ENCODE measurements at places on chromosomes 7 and 10.

DNA sequence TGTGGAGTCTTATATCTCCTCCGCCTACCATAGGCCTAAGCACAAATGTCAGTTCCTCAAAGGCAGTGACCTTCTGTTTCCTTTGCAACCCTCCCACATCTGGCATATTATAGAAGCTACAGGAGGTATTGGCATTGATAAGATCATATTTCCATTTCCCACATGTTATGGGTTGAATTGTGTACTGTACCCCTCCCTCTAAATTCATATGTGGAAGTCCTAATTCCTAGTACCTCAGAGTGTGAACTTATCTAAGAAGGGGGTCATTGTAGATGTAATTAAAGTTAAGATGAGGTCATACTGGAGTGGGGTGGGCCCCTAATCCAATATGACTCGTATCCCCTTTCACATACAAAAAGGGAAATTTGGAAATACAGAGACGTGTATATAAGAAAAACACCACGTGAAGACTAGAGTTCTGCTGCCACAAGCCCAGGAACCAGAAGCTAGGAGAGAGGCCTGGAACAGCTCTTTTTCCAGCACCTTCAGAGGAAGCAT is 6.1 kb upstream of the LAMB4 start:
- DNase-seq: no peak

DNA sequence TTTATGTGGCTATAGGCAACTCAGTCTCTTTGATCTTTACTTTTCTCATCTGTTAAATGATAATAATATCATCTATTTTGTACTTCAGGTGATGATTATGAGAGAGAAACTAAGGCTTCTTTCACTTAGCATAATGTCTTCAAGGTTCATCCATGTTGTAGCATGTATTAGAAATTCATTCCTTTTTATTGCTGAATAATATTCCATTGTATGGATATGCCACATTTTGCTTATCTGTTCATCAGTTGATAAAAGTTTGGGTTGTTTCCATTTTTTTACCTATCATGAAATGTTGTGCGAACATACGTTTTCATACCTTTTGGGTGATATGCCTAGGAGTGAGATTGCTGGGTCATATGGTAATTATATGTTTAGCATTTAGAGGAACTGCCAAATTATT is 7.2 kb upstream of the CDK13 start:
- DNase-seq: no peak

DNA sequence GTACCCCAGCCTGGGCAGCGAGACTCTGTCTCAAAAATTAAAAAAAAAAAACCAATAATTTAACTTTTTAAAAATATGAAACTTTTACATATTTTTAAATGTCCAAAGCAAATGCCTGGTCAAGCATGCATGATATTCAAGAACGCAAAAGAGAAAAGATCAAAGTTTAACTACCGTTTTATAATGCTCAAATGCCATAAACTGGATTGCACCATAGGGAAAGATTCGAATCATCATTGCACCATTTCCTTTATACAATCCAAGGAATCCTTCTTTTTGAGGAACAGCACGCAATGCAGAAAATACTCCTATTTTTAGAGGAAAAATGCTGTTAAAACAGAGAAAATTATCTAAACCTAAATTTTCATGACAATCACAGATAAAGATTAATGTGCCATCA is 20.9 kb downstream of the SLC25A16 start:
- no peak for DNase-seq

GRCh38 chr7:25256333-25256819 is 28.1 kb upstream of the NPVF start:
- DNase-seq: no peak

GRCh38 chr10:92789786-92790185 is 58.5 kb upstream of the EXOC6 start:
- DNase-seq: no peak

DNA sequence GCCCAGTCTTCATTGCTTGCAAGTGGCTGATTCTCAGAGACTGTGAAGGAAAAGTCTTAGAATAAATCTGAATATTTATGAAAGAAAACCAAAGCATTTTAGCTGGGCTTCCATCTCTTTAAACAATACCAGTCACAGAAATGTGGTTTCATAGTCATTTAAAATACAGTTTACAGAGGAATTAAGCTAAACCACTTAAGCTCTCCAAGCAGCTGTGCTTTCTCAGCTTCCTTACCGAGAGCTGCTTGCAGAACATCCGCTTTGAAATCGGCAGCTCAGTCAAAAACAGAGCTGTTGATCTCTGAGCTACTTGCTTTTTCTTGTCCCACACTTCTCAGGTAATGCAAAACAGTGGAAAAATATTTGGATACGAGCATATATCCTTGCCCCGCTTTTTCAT is 134.5 kb downstream of the DYNC1I1 start:
- DNase-seq: no peak

DNA sequence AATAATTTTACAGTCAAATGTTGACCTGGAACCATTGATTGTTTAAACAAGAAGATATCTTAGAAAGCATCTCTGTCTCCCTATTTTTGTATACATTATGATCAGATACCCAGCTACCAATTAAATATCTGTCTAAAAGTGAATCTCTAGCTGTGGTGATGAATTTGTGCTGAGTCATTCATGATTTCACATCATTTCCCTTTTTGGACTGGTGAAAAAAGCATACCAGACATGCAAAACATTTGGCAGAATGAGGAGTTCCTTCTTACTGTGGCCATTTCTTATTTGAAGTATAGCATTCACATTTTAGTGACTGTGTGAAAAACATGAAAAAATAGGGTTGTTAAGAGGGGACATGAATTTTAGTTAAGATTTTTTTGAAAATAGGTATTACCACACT is 98.0 kb upstream of the GATA3 start:
- no peak for DNase-seq

DNA sequence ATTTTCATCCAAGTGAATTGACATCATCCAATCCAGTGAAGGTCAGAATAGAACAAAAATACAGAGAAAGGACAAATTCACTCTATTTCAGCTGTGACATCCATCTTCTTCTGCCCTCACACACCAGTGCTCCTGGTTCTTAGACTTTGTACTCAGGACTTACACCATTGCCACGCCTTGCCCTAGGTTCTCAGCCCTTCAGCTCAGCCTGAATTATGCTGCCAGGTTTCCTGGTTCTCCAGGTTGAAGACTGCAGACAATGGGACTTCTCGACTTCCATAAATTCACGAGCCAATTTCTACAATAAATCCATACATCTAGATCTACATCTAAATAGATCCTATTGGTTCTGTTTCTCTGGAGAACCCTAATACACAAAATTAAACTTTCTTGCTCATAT is 181.2 kb upstream of the KCND2 start:
- no peak for DNase-seq

GRCh38 chr7:45580053-45580872 is 6.1 kb downstream of the ADCY1 start:
- peak; percentile 81 for DNase-seq

- no peak for DNase-seq
Measured at GRCh38 chr7:47782022-47782421, 166.2 kb downstream of the PKD1L1 start.

DNA sequence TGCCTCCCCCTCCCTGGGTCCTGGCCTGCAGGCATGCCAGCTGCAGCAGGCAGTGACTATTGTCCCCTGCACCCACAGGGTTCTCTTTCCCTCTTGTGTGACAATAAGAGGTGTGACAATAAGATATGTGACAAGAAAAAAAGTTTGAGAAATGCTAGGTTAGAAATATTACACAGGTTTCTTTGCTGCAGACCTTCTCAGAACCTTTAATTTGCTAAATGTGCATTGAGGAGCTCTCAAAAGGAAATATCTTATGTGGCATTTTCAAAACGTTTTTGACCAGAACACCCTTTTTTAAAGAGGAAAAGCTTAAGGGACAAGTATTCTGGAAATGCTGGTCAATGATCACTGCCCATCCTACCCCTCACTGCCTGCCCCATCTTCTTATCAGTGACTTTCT is 117.5 kb downstream of the COL13A1 start:
- no peak for DNase-seq

DNA sequence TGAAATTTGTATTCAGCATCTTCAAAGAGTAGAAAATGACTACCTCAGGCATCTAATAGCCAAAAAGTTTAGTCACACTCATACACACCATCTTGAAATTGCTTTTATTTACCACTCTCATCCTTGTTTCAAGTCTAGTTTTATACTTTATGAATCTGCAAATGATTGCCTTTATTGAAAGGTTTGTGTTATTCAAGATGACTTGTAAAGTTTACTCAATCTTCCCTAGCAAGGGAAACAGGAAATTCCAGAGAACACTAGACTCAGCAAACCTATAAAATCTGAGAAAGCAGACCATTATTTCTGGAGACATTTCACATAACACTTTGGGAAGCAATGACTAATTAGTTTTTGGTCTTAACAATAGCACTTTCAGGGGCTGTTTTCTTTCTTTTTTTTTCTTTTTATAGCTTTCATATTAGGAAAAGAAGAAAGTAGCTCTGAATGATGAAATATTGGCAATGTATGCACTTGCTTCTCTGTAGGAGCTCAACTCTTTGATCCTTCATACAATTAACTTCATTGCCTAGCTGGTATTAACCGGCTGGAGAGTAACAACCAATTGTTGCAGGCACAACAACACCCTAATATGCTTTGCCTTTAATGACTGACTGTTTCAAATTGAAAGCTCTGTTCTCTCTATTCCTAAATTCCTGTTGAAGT is 68.9 kb upstream of the HDAC9 start:
- no peak for DNase-seq

DNA sequence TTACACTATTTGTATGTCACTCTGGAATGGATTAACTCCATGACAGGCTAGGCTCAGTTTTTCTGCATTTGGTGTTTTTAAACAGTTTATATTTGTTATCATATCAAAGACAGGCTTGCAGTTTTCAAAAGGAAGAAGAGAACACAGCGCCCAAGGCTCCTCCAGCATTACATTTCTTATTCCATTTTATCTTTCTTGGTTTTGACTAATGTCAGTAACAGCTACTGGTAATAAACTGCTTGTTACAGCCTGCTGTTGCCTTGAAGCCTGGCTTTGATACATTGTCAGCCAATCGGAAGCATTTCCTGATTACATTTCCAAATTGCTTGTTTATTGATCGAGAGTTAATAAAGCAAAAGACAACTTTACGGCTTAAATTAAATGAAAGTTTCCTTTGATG is 166.0 kb upstream of the MDFIC start:
- DNase-seq: no peak

DNA sequence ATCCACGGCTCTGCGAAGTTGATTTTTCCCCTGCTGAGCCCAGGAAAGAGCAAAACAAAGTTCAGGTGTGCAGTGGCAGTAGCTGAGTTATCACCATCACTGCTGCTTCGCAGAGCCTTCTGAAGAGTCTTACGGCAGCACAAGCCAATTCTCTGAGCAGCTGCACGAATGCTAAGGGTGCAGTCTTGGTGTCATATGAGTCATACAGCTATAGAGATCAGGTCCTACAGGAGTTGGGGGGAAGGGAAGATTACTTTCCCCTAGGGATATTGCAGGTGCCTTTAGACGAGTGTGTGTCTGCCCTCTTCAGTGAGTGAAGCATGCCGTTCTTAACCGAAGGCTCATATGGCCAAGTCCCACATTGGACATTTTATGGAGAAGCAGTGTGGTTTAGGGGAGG is 227.8 kb downstream of the CELF2 start:
- no peak for DNase-seq

DNA sequence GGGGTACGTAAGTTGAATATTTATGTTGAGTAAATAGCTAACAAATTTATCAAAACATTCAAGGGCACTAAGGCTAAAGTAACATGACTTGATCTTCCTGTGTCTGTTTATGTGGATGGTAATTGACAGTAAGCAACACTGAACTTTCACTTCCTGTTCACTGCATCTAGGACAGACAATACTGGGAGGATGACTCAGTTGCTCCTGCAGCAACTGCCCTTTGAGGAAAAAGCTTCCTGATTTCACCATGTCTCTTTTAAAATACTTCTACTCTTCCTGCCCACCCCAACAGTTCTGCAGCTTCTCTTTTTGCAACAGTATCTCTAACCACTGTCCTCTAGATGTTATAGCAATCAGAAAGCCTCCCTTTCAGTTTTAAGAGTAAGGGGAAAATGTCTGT is 76.6 kb upstream of the HGF start:
- DNase-seq: no peak

DNA sequence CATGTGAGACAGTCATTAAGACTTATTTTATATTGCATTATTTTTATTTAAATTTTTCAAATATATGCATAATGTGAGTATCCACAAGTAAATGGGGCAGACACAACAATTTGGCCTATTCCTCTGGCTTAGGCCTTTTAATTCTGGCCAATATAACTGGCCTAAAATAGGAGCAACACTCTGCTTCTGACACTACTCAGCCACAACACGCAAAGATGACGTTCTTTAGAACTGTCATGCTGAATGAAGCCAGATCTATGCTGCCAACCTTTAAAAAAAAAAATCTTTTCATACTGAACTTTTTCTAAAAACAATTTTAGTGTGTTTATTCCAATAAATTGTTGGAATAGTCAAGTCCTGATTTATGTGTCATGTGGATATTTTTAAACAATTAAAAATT is 355.0 kb upstream of the BMPER start:
- no peak for DNase-seq

- DNase-seq: peak; percentile 73
Measured at GRCh38 chr10:93445097-93445960, 36.8 kb downstream of the MYOF start.

GRCh38 chr7:141201145-141201885 is 127.5 kb downstream of the TMEM178B start:
- no peak for DNase-seq

- DNase-seq: peak; percentile 63
Measured at GRCh38 chr7:87312215-87312865, 33.1 kb upstream of the CROT start.

GRCh38 chr10:33211106-33211878 is 123.2 kb downstream of the NRP1 start:
- DNase-seq: no peak

DNA sequence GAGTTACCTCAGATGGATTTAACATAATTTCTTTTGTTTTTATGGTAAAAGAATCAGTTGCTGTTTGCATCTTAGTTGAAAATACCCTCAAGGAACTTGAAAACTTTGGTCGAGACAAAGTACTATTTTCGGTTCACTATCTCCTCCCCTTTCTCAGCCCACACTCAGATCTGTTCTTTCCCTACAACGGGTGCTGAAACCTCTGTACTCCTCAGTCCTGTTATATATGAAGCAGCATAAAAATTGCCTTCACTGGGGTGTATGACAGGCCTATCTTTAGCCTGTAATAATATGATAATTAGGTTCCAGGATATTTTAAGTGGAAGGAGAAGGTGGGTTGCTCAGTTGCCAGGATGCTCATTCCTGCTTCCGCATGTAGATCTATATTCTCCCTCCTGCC is 105.2 kb upstream of the NOBOX start:
- DNase-seq: no peak

DNA sequence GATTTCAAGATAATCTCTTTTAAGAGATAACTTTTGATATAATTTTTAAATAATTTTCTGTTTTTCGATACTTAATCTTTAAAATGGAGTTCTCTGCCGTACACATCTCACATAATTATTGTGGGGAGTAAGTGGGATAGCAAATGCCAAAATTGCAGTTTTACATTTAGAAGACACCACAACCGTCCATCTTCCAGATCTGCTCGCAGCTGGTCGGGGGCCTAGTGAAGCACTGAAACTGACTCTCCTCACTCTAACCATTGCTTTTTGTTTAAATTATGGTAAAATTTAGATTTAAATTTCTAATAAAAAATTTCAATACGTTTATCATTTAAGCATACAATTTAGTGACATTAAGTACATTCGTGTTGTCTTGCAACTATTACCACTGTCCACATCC is 94.2 kb downstream of the PRR15 start:
- no peak for DNase-seq
